ENCODE measurements at places on chromosomes 4 and X. TPM values are rescaled to one million over a fixed set of nuclear protein-coding genes. Genes with fewer than 3 reads are reported as not detected.

The CXCR3 gene
- not detected for total RNA-seq

The ODAPH gene
- not detected for total RNA-seq

The GLOD5 gene
- 2.1 TPM for total RNA-seq

The KLB gene
- 54.5 TPM for total RNA-seq

DNA sequence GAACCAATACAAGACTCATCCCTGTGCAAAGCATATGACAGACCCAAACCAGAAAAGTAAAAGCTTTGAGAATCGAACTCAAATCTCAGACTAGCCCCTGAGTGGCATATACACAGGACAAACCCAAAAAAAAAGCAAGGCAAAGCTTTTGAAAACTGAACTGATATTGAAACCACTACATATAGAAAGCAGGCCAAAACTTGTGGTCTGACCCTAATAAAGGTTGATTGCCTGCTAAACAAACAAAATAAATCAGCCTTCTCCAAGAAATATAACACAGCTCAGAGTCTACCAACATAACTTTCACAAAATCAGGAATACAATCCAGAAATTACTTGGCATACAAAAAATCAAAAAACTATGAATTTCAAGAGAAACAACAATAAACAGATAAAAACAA, 40.3 kb downstream of the LRBA start:
- DNase-seq = no peak

DNA sequence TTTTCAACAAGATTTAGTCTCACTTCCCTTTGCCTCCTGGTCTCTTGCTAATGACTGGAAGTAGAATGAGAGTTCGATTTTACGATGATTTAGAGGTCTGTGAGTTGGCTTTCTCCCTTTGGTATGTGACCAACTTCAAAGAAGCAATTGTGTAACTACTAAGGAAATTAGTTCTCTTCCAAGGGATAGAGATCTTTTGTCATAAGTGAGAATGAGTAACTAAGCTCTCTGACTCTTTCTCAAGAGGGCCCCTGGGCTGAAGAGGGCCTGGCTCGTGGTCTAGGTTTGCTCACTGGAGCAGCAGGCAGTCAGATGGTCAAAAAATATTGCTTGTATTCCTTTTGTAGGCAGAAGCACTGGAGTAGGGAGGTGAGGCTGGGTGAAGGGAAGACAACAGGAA, 176.3 kb downstream of the ENOX2 start:
- no peak for DNase-seq

DNA sequence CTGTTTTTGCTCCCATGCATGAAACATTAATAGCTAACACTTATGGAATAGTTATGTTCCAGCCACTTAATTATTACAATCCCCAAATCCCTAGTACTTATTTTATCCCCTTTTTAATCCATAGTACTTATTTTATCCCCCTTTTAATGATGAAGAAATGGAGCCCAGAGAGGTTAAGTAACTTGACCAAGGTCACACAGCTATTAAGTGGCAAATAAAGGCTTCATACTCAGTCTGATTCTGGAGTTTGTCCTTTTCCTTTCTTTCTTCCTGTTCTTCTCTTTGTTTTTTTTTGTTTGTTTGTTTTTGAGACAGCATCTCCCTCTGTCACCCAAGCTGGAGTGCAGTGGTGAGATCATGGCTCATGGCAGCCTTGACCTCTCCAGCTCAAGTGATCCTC, 2.2 kb downstream of the NKAP start:
- no peak for DNase-seq

DNA sequence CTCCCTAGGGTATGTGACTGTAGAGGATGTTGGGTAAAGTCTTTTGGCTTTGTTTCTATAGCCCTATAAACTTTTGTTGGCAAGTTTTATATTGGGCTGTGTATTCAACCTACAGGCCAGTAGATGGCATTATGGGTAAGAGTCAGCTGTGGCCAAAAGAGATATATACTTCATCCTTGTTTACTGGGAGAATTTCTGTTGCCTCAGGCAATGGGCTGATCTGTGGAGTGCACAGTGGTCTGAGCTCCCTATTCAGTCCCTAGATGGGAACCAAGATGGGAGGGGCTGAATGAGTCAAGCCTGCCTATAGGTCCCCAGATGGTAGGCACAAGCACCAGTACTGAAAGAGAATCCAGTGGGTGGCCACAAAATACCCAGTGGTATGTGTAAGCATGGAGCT, 580.6 kb downstream of the EPHA5 start:
- no peak for DNase-seq

DNA sequence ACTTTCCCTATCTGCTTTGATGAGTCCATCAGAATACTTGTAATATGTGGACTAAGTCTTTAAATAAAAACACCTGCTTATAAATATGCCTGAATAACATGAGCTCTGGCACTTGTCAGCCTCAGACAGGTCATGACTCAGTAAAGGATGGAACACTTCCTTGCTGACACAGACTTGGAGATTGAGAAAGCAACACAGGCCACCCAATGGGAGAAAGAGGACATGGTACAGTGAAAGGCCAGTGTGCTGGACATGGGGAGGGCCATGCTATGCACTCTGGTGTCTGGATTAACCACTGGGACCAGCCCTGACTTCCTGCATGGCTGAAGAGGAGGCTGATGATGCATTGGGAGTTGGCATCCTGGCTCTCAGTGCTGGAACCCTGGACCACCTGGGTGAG, 149.5 kb downstream of the DHRSX start:
- DNase-seq = no peak

DNA sequence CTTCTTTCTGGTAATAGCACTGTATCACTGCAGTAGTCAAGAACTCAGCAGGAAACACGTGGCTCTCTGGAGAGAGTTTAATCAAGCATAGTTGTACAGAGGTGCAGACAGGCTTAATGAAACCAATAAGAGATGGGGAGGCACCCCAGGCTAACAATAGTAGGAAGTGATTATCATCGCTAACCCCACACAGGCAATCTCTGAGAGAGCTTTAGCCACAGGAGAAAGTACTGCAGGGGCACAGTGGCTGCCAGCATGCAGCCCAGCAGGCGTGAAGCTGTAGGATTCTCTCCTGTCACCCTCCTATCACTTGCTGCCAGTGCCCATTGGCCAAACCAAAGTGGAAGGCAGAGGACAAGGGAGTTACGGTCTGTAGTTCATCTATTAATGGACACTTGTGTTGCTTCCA, 450.0 kb upstream of the RASGEF1B start:
- no peak for DNase-seq

- DNase-seq = no peak
Observed at GRCh38 chrX:153814591-153815315, 15.6 kb downstream of the PDZD4 start.

- DNase-seq = no peak
Observed at GRCh38 chrX:152573866-152574265, 63.8 kb upstream of the GABRQ start.

GRCh38 chrX:39774774-39775328, 322.9 kb downstream of the BCOR start:
- no peak for DNase-seq

GRCh38 chr4:114385195-114385985, 213.2 kb upstream of the UGT8 start:
- no peak for DNase-seq

GRCh38 chr4:175873707-175874106, 61.6 kb upstream of the GPM6A start:
- no peak for DNase-seq

Data from right lobe of liver (tissue), 6 donors.